ENCODE measurements at places on chromosomes 3 and 15.
A peak's percentile ranks its signal among the peaks of the same experiment; 100 is the strongest.

DNA sequence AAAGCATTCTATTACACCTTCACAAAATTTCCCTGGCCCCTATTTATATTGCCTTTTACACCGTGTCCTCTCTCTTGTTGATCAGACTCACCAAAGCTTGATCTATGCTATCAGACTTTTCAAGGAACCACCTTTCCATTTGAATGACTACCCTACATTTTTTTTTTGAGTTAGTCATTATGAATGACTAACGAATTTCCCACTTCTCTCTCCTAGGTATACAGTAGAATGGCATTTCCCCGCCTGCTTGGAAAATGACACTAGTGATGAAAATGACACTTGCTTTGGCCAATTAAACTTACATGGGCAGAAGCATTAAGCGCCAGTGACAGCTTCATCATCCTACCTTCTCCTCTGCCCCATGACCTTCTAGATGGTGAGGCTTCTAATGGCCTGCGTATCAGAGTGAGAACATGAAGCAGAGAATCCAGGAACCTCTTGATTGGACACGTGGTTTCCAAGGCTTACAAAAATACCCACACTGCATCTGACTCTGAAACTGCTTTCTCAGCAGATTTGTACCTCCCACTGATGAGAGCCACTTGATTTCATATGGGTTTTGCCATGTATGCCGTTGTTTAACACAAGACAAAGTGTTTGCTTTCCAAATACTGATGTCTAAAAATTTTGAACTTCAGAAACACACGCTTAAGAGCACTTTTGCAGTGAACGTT, 370.5 kb downstream of the CTNNB1 start:
- DNase-seq = no peak

DNA sequence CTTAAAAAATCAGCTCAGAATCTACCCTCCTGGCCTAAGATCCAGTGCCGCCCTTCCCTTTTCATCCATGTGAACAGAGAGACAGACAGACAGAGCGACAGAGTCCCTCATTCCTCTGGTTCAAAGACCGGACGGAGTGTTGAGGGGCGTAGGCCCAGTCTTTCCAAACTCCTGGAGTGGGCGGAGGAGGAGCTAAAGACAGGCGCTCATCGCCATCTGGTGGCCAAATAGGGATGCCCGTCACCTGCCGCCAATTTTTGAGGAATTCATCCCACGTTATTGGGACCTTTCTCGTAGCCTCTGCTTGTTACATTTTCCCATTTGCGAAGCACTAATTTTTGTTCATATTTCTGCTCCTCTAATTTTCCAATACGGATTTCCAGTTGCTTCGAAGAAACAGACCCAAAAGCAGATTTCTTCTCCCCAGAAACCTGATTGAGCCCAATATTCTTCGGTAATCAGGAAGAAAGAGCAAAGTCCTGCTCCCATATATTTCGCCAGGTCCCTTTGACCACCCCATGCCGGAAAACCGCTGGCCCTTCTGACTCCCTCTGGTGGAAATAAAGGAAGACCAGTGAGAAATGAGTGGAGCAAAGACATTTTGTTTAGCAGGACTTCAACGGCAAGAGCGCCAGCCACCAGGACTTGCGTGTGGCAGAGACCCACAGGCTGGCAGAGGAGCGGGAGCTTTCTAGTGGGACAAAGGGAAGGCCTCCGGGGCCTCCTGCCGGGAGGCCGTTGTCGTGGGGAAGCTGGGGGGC, 88.0 kb downstream of the LRRK1 start:
- DNase-seq = peak; percentile 74

GRCh38 chr3:158506456-158506855, 64.5 kb upstream of the MLF1 start:
- no peak for DNase-seq

GRCh38 chr3:172142051-172142863, 102.9 kb downstream of the FNDC3B start:
- DNase-seq = no peak

GRCh38 chr3:170697908-170698307, 112.0 kb upstream of the SLC7A14 start:
- no peak for DNase-seq

DNA sequence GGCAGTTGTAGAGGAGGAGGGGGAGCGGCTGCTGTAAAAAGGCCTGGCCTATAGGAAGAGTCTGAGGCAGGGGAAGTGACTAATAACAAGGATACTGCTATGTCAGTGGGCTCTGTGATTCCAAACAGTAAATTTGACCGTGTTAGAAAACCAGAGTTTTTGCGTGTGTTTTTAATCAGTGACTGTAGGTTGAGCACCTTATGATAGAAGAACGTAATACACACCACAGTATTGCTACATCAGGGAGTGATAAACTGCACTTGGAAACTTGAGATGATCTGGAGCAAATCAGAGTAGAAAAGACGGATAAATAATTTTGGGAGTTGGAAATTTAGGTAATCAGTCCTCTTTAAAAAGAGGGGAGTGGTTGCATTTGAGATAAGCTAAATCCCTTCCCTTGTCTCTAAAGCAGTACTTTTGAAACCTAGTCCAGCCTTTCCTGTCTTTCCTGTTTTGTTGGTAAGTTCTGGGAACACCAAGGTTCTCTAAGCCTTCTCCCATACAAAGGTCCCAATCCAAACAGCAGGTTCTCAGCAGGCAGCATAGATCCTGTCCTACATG, 130.5 kb upstream of the NR2E3 start:
- no peak for DNase-seq

DNA sequence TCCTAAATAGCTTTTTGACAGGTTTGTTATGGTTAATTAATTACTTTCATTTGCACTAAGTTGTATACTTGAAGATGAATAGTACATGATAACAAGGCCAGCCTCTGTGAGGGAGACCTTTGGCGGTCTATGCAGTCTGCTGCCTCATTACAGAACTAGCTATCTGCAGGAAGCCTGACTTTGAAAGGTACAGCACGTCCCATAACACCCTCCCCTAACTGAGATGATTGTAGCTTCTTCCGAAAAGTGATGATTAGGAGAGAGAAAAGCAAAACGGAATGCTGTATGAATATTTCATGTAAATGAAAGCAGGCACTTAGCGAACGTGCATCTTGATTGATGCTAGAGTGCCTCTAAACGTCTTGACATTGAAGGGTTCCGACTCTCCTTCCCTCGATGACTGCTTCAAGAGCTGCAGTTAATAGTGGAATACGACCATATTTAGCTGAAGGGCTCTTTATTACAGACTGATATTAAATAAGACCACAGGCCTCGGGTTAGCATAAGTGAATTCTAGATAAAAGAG, 116.2 kb upstream of the TMCO5A start:
- no peak for DNase-seq

GRCh38 chr3:27723001-27723445, 900 bp upstream of the EOMES start:
- no peak for DNase-seq
